ENCODE measurements at places on chromosomes 12 and 14.

GRCh38 chr14:91241863-91242262, 2.6 kb downstream of the GPR68 start:
- DNase-seq, result peak; percentile 55

DNA sequence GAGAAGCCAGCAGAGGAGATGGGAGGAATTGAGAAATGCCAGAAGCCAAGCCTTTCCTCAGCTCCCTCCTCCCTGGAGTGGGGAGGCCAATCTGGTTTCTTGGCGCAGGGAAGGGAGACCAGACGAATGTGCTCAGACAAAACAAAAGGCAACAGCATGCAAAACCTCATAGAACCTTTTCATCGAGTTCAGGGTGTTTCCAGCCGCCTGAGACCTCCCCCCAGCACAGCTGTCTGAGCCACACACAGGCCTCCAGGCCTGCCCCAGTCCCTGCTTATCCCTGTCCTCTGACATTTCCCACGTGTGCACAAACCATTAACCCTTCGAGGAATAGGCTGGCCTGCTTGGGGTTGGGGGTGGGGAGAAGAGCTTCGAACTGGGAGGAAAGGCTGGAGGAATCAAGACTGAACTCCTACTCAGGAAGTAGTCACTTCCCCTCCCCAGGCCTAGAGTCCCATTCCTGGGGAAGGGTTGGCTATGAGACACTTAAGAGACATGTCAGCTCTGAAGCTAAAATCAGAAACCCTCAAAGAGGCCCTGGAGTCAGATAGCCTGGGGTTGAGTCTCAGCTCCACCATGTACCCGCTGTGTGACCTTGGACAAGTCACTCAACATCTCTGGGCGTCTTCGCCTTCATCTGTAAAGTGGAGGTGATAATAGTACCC, 10.7 kb downstream of the TBX3 start:
- no peak for DNase-seq

GRCh38 chr14:34692348-34692747, 22.0 kb downstream of the CFL2 start:
- DNase-seq, result no peak

DNA sequence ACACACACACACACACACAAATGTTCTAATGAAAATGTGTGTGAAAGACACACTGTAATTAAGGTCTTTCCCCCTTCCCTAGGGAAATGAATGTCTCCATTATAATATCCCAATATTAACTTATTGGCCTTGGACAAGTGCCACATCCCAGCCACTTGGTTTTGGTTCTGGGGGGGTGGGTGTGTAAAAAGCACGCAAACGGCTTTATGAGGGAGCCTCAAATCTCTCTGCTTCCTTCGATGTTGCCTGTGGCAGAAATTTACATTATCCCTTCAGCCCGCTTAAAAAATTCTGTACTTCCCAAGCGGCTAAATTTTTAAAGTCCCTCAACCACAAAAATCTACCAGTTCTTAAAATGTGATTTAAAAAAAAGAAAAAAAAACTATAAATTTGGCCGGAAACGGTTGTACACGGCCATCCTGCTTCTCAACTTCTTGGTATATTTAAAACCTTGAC, 432 bp downstream of the C14orf93 start:
- DNase-seq, result no peak

DNA sequence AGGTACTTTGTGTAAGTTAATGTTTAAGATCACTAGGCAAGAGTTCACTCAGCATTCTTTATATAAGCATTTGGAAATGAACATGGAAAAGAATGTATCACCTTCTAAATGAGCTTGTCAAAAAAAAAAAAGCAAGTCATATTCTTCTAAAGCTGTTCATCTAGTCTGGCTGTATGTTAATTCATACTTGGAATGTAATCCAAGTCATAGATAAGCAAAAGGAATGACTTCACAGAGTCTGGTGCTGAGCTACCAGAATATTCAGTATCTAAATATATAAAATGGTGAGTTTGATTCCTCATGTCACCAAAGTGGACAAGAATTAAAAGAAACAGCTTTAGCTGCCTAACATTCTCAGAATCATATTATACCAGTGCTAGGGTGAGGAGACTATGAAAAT, 4.9 kb downstream of the OR6C4 start:
- no peak for DNase-seq

- no peak for DNase-seq
Measured at GRCh38 chr12:51507178-51507577, 82.5 kb downstream of the SLC4A8 start.

DNA sequence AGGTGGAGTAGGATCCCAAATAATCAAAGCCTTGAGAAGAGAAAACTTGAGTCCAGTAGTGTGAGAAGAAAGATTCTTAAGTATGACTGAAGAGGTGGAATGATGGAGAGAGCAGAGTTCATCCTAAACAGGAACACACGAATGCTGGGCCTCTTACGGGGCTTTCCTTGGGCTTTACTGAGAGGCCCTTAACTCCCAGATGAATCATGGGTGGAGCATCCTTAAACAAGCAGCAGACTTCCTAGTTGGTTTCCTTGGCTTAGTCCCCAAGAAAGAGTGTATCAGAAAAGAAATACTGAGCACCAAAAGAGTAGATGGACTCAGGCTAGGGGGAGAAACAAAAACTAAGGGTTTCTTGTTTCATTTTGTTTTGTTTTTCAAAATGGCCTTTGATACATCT, 132.5 kb downstream of the GPR135 start:
- no peak for DNase-seq

DNA sequence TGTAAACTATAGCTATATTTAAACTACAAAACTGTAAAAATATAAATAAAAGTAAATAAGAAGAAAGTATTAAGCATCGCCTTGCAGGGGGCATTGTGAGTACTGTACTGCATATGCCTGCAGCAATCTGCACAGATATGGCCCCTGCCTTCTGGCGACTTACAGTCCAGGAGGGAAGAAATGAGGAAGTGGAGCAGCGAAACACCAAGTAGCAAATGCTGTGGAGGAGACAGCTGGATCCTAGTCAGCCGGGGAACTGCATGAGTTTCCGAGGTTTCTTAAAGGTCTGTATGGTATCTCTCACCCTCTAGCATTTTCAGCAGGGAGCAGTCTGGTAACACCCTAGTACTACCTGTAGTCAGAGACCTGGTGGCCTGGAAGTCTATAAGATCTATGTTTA, 256.9 kb downstream of the CACNA1C start:
- DNase-seq, result no peak

- DNase-seq, result no peak
Measured at GRCh38 chr14:55482936-55483605, 42.7 kb upstream of the TBPL2 start.

DNA sequence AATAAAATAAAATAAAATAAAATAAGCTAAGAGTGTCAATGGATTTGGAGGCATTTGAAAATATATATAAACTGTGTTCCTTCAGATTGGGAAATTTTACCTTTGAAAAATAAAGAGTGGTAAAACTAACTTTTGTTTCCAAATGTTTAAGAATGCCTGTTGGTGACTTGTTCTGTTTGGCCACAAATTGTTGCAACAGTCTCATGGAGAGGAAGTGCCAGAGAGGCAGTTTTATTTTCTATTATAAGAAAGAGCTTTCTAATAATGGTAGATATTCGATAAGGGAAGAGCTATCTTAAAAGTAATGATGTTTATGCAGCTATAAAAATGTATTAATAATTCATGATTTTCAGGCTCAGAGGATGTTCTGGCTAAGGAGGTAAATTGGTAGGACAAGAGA, 68.8 kb upstream of the MDGA2 start:
- no peak for DNase-seq

GRCh38 chr12:54429014-54429471, 10.0 kb upstream of the ITGA5 start:
- no peak for DNase-seq

DNA sequence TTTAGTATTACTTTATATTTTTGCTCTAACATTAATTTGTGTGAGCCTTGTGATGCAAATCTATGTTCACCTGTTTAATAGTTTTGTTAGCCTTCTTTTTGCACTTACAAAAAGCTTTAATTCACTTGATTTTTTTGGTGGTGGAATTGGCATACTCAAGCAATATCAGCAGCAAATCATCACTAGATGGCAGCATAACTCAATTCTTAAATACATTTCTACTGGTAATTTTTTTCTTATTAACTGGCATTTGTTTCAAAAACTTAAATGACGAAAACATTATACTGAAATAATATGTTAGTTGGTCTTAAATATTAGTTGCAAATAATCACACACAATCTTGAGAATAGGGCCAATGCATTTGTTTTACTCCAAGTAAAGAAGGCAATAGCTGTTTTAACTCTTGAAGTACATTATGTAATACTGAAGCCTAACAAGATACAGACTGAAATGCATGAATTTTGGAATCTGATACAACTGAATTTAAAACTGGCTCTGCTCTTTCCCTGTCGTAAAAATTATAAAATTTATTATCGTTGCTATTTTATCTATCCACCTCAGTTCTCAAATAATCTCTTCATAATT, 151.5 kb downstream of the ATXN7L3B start:
- DNase-seq, result peak; percentile 43

GRCh38 chr12:46382408-46382963, 9.9 kb upstream of the SLC38A2 start:
- DNase-seq, result no peak

DNA sequence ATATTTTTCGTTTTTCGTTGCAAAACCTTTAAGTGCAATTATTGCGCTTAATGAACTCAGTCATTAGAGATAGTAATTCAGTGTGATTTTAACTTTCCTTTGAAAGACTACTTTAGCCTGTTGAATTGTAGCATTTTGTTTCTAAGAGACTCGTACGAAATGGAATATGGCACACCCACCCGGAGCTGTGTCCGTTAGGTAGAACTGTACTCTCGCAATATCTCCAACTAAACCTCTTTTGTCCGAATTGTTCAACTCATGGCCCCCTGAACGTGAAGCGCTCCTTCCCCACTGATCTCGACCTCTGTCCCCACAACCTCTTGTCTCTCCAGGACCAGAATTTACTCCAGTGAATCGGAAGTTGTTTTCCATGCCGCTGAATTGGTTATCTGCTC, 800 bp downstream of the PCNX4 start:
- DNase-seq, result peak; percentile 29

GRCh38 chr14:33401311-33401710, 462.6 kb downstream of the NPAS3 start:
- no peak for DNase-seq

GRCh38 chr14:59588101-59588500, 11.5 kb upstream of the CCDC175 start:
- DNase-seq, result no peak

GRCh38 chr12:64876388-64877071, 52.1 kb downstream of the TBC1D30 start:
- DNase-seq, result no peak

GRCh38 chr12:123894823-123895345, 77.7 kb downstream of the CCDC92 start:
- DNase-seq, result no peak

All from CD4-positive, alpha-beta T cell treated with Interleukin-21 for 1 hour (primary cell).